ENCODE measurements at places on chromosomes 1 and 21.

GRCh38 chr1:241926141-241926540 is 31.4 kb upstream of the BECN2 start:
- DNase-seq: no peak

DNA sequence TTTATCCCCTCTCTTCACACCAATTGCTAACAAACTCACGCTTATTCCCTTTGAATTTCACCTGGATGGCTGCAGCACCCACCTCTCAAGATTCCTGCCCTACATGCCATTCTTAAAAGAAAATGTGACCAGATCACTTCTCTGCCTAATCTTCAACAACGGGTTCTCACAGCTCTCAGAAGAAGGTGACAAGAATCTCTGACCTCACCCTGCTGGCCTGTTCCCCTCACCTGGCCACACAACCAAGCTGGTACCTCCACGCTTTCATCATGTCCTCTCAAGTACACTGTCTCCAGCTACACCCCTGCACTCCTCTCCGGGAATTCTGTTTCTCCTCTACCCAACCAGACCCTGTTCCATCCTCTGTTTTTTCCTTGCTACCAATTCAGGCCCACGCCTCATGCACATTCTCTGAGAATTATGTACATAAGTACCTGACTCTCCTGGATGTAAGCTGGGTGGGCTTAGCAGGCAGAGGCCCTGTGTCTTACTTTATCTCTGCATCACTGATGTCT is 5.9 kb upstream of the LSS start:
- DNase-seq: no peak

GRCh38 chr1:183590244-183591191 is at the start of gene NCF2:
TSS of gene NCF2 (minus strand) at chr1:183590459. CDS start at chr1:183590329, 130 bp downstream.
- no peak for DNase-seq

DNA sequence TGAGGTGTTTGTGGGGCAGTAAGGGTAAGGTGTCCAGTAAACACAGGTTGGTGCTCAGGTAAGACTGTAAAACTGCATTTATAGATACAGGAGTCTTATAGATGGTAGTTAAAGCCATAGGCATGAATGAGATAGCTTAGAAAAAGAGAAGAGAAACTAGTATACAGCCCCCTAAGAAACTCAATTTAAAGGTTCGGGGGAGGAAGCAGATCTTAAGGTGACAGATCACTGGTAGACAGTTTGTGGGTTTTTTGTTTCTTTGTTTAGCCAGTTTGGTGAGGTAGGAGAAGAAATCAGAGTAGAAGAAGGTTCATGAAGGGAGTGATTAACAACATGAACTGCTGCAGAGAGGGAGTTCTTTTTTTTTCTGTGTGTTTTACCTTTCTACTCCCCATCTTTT is 6.1 kb upstream of the AGO3 start:
- DNase-seq: no peak

DNA sequence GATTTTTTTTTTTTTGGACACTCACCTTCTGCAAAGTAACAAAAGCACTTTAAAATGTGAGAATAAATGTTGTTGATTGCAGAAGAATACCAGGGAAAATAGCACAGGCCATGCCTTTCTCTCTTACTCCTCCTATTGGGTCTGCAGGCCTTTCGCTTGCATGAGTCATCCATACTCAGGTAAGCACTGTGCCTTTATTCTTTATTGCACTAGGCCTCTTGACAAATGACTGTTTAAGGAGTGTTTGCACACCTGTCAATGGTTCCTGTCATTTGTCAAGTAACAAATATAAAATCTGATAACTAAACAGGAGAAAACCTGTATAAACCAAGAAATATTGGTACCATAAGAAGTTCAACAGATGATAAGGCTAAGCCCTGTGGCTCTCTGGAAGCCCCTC is 106.5 kb downstream of the RGS7 start:
- DNase-seq: no peak

GRCh38 chr1:90579212-90579802 is 137.8 kb downstream of the BARHL2 start:
- DNase-seq: no peak

DNA sequence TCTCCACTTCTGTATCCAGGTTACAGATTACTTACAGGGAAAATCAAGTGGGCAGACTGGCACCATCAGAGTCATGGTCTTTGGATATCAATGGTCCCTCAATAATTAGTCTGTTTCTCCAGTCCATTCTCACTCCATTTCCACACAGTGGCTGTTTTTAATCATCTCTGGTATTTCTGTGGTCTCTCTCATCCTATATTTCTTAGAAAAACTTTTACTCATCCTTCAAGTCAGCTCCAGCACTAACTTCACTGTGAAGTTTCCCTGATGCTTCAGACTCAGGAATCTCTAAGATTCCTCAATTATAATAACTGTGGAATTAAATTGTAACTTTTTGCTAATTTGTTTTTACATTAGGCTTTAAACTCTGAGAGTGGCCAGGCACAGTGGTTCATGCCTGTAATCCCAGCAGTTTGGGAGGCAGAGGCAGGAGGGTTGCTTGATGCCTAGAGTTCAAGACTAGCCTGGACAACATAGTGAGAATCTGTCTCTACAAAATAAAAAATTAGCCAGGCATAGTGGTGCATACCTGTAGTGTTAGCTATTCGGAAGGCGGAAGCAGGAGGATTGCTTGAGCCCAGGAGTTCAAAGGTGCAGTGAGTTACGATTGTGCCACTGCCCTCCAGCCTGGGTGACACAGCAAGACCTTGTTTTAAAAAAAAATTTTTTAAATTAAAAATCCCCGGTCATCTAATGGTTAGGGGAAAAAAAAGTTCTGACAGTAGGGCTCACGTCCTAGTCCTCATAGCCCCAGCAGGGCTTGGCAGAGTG is 10.6 kb downstream of the CD160 start:
- no peak for DNase-seq

DNA sequence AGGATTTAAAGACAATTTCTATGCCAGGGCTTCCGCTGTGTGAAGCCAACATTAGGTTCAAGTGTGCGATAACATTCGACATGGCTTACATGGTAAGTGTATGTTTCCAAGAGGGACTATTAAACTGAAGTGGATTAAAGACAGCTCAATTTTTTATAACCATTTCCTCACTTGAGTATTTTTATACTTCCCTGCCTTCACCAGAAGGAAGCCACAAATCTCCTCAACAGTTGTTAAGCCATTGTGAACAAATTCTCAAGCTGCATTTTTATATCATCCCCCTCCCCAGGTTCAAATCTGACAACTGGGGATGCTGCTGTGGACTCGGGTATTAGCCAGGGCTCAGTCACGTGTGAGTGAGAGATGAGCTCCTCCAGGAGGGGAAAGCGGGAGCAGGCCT is 116.3 kb downstream of the RHOU start:
- DNase-seq: no peak

DNA sequence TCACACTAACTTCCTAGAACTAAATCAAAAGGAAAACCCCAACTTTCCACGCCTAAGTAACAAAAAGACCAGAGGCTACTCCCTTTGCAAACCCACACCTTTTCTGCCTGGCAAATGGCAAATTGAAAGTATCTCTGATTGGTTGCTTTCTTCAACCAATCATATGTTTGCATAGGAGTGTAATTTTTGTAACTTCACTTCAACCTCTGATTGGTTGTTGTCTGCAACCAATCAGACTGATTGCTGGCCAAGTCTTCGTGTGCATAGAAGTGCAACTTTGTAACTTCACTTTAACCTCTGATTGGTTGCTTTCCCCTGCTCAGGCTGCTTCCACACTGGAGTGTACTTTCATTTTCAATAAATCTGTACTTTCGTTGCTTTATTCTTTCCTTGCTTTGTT is 36.9 kb upstream of the PADI2 start:
- DNase-seq: no peak

DNA sequence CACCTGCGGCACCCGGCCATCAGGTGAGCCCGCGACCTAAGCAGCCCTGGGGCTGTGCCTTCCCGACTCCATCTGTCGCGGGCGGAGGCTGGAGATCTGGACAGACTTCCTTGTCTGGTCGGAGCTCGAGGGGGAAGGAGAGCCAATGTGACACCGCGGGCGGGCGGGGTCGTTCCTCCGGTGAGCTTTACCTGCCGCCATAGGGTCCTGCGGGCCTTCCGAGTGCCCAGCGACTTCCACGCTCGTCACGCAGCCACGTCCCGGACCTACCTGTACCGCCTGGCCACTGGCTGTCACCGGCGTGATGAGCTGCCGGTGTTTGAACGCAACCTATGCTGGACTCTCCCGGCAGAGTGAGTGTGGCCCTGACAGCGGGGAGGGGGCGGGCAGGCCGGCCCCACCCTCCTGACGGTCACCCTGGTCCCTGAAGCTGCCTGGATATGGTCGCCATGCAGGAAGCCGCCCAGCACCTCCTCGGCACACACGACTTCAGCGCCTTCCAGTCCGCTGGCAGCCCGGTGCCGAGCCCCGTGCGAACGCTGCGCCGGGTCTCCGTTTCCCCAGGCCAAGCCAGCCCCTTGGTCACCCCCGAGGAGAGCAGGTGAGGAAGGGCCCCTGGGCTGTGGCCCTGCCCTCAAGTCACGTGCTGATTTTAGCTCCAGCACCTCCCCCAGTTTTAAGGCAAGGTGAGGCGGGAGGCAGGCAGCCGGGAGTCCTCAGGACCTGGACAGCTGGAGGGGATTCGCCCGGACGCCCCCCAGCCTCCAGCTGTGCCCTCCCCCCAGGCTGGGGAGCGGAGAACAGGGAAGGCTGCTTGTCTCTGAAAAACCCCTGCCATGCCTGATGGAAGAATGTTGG is 1.1 kb downstream of the PUSL1 start:
- no peak for DNase-seq

DNA sequence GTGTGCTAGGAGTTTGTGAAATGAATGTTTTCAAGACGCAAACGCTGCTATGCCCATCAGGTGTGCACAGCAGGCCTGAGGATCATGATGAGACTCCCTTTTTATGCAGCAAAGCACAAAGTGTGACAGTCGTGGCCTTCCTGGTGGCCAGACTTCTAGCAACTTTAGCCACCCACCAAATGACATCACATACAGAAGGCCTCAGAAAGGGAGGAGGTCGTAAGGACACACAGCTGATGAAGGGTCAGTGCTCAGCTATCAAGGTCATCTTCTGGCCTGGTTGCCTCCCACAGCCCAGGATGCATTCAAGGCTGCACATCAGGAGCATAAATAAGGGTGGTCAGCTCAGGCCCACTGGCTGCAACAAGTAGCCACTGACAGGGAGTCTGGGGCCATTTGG is 36.6 kb downstream of the BMP8A start:
- DNase-seq: no peak

DNA sequence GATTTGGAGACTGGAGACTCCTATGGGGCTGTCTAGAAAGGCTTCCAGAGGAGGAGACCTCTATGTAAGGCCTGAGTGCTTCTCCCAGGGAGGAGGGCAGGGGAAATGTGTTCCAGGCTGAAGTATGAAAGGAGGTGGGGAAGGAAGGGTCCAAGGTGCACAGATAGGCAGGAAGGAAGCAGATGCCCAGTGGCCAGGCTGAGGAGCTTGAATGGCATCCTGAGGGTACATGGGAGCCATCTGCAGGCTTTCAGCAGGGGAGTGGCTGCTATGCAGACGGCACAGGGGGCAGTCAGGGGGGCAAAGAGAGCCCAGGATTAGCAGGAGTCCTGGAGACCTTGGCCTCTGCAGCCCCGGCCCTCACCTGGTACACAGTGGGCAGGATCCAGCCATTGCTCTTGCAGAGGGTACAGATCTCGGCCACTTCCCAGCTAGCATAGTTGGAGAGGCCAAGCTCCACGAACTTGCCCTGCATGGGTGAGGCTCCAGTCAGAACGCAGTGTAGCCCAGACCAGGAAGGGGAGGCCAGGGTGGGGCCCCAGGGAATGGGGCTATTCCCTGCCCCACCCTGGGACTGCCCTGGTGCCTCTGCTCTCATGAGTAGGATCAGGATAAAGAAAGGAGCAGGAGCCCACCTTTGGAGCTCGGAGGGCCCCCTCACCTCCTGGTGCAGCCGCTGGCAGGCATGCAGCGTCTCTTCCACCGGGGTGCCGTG is 4.0 kb downstream of the AKR7A2 start:
- DNase-seq: no peak

DNA sequence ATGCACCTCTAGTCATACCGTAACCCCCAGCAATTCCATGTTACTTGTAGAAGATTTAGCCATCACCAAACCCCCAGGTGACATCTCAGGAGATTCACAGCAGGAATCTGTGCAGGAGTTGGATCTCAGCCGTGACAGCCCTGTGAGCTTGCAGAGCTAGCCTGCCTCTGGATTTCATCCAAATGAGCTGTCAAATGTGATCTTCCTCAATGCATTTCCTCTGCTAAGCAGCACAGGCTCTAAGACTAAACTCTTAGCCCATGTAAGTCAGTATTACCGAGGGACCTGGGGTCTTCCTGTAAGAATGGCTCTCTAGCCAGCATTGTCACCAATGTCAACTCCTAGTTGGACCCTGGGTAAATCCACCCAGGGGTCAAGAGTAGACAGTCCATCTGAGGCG is 41.7 kb downstream of the UMODL1 start:
- no peak for DNase-seq

GRCh38 chr1:155485945-155486344 is 76.7 kb downstream of the ASH1L start:
- no peak for DNase-seq

DNA sequence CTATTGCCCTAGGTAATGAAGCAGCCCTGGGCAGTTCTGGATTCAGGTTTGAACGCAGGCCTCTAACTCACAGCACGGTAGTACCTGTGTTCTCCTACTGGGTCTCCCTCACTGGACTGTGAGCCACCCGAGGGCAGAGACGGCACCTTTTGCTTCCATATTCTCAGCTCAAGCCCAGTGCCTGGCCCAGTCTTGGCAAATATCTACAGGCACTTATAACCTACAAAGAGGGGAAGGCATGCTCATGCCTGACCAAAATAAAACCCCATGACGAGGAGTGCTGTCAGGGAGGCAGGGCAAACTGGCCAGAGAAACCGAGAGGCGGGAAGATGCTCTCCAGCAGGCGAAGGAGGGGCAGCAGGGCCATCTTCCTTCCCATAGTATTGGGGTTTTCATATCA is 91.1 kb downstream of the DDX20 start:
- DNase-seq: no peak

DNA sequence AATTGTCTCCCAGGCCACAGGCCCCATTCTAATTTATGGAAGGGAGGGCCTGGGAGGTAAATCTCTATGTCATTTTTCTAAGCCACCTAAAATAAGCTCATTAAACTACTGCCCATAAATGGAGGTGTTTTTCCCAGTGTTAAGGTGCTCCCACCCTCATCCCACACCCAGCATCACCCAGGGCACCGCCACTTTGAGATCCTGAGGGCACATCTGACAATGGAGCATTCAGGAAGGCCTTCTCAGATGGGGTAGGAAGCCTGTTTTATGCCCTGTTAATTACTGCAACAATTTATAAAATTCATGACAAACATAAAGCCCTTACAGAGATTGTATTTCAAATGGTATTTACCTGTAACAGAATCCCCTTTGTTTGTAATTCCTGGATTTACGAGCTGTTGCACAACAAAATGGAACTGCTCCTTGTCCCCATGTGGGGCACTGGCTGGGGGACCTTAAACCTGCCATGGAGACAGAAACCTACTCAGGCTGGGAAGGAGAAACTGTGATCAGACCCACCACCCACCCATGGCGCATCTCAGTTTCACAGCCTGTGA is 319.5 kb upstream of the USP24 start:
- DNase-seq: no peak
